ENCODE measurements at places on chromosomes 3 and 15.

- DNase-seq: no peak
Measured at GRCh38 chr3:117252208-117252607, 542.6 kb downstream of the TUSC7 start.

DNA sequence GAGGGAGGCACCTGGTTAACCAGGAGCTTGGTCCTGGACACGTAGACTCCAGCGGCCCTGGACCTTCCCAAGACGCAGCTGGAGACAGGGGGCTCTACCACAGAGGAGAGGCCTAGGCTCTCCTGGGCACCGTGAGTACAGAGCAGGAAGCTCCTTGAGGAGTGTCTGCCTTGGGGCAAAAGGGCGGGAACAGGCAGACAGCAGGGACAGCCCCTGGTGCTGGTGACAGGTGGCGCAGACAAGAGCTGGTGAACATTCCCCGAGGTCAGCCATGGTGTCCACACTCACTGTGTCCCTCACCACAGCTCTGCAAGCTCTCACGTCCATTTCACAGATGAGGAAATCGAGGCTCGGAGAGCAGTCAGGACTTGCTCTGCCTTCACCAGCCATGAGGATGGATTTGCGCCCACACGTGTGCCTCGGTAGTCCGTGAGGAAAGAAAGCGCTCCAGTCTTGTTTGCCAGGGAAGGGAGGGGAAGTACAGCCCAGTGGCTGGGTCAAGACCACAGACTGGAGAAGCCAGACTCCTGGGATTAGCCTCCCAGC, 2.6 kb upstream of the PLXNA1 start:
- no peak for DNase-seq

DNA sequence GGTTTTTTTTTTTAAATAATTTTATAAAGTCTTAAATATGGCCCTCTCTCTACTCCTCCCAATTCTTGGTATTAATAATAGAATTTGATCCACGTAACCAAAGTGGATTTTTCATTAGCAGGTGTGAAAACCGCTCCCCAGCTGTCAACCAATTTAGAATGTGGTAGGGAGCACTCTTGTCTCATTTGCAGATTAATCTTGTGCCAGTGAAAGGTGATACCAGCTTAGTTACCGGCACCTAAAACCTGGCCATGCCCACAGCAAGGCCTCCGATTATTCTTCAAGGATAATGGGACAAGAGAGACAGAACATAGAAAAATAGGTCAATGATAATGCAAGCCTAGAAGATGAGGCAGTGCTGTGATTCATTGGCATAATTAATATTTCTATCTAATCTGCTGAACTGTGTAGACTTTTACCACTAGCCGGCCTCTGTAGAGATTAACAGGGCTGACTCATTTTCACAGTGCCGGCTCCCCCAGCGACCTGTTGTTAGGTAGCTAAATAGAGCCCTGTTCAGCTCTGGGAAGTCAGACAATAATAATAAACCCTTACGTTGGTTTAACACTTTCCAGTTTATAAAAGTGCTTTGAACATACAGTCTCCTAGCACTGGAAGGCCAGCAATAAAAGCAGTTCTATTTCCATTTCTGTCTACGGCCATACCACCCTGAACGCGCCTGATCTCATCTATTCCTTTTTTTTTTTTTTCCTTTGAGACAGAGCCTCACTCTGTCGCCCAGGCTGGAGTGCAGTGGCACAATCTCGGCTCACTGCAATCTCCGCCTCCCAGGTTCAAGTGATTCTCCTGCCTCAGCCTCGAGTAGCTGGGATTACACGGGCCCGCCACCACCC, 102.9 kb downstream of the SHQ1 start:
- DNase-seq: no peak

DNA sequence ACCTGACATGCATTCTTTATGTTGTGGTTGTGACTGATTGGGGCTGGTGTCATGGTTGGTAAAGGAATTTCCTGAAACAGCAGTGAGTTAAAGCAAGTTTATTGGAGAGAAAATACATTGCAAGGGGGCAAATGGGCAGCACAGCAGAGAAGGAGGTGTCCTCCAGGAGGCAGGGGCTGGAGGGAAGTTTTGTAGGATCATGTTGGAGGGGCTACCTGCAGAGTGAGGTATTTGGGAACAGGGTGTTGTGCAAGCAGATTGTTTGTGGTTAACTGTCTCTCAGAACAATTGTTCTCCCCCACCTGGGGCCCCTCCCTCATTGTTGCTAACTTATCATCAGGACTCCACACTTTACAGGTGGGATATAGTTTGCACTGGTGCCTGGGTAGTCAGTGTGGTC, 196.0 kb downstream of the NSUN3 start:
- DNase-seq: no peak

- DNase-seq: no peak
Measured at GRCh38 chr3:69724722-69725435, 14.4 kb upstream of the MITF start.

DNA sequence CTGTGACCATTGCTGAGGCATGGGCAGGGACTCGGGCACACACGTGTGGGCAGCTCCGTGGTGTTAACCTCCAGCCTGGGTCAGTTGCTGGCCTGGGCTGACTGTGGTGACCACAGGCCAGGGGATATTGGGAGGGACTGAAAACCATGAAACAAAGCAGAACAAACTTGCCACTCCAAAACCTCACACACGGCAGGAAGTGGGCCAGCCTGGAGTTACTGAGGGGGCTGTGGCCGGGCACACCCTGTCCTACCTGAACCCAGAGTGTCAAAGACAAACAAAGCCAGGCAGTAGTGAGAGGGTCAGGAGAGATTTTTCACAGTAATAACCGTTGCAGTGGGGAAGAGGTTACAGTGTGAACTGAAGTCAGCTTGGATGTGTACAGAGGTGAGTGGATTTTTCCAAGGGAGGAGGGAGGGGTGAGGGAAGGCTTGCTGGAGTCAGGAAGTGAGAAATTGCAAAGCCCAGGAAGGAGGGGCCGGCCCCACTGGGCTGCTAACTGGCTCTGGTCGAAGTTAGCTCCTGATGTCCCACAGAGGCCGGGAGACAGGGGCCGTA, 40.0 kb upstream of the ATP10A start:
- DNase-seq: no peak

DNA sequence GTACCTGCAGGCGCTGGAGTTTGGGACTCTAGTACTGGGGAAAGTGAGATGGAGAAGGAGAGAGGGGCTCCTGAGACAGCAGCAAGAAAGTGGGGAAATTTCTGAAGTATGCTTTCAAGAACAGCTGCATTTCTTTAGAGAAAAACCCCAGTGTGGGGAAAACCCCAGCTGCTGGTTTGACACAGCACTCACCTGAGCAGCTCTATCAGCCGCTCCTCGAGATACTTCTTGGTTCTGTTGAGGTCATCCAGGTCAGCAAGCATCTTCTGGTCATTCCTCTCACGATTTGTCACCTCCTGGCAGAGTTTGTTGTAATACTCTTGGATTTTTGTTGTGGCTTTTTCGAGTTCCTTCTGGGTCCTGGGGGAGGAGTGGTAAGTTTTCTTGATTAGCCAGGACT, 18.8 kb downstream of the CXCR6 start:
- DNase-seq: no peak

GRCh38 chr3:45864760-45865519, 21.4 kb upstream of the CCR9 start:
- DNase-seq: no peak

DNA sequence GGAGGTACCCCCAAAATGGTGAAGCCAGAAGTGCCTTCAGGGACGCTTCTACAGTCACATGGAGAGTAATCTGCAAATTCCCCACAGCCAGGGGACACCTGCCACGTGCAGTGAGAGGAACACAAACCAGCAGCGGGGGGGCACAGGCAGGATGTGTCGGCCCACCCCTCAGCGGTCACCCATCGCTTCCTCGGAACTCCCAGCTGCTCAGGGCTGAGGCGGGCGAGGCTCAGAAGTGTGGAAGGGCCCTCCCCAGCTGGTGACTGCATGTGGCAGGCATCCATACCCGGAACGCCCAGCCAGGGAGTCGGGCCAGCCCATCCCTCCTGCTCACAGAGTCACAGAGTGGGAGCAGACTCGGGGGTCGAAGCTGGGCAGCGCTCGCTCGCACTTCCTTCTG, 63.7 kb downstream of the SLC12A8 start:
- no peak for DNase-seq

DNA sequence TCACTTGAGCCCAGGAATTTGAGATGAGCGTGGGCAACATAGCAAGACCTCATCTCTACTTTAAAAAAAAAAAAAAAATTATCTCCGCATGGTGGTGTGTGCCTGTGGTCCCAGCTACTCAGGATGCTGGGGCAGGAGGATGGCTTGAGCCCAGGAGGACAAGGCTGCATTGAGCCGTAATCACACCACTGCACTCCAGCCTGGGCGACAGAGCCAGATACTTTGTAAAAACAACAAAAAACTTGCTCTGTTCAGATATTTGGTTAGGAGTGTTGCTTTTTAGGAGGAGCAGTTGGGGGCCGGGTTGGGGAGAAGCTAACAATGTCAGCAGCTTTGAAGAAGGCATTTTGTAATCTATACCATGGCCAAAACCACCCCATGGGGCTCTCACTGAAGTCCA, 4.1 kb downstream of the GCNT3 start:
- no peak for DNase-seq

DNA sequence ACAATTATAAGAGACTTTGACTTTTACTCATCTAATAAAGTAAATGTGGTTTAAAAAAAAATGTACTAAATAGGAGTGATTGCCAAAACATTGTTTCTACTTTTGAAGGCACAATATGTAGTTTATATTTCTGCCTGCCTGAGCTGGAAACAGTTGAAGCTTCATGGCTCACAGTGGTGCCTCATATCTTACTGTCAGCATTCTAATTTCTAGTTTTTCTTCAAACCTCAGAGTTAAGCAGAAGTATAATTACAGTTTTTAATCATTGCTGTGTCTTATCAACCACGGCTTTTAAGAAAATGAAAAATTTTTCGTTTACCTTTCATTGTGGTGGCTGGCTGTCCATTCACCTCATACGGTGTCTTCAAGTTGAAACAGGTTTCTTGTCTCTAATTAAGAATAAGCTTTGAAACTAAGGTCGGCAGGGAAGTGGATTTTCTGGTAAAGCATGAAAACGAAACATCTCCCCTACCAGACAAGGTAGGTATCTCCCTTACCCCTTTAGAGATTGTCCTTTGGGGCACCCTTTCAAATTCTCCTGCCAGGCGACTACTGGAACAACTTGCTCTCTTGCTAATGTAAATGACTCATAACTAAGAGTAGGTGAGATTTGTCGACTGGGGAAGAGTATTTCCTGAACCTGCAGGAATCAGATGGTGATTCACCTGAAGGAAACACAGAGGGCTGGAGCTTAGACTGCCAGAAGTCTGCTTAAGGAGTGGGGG, at the start of gene GPR87:
TSS of gene GPR87 (minus strand) at position 554 of the 725 bp plus-strand sequence. CDS start 16,720 bp downstream, outside the sequence.
- no peak for DNase-seq

- no peak for DNase-seq
Measured at GRCh38 chr15:38048001-38048455, 113.6 kb downstream of the TMCO5A start.

DNA sequence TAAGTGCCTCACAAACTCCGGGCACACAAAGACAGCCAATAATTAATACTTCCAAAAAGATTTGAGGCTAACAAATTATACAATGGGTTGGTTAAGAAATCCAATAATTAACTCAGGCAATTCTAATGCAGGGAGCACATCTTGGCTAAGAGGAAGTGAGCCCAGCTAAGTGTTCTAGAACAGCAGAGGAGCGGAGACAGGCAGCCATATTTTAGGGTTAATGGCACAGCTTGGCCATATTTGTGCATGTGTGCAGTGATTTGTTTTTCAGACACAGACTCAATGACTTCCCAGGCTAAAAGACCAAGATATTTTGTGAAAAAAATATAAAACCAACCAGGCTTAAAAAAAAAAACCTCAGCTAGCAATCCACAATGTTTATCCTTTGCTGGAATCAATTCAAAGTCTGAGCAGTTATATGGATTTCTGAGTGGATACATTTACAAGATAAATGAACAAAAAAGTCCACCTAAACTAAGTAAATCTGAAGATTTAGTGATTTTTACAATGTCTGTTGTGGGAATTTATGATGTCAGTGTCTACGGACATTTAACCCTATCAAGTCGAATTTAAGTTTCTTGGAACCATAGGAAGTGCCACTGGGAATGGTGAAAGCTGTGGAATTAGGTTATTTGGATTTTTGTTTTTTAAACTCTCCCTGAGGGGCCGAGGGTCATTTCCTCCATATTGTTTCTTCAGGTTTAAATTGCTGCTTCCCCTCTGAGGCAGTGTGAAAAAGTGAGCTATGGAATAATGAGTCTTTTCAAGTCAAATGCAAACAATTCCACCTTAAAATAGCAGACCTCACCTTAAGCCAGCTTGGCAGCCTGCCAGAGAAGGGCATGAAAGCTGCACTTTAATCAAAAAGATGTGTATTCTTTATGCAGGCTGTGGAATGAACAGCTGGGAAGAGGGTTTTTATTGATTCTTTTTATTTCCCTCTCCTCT, 413.7 kb upstream of the TBL1XR1 start:
- no peak for DNase-seq

DNA sequence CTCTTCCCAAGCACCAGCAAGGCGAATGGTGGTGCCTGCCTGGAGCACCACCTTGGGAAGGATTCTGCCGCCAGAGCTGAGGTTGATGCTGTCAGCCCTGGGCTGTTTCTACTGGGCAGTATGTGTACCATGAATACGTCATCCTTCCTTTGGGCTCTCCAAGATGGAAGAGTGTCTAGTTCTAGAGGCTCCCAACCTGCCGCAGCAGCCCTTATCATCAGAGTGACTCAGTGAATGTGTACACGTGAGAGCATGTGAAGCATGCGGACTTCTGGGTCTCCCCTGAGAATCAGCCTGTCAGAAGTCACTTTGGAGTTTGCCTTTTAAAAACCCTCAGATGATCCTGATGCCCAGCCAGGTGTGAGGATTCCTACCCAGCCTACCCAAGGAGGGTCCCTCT, 20.9 kb downstream of the PLA2G4D start:
- no peak for DNase-seq

GRCh38 chr3:183619624-183620251, 15.7 kb upstream of the KLHL24 start:
- DNase-seq: no peak

DNA sequence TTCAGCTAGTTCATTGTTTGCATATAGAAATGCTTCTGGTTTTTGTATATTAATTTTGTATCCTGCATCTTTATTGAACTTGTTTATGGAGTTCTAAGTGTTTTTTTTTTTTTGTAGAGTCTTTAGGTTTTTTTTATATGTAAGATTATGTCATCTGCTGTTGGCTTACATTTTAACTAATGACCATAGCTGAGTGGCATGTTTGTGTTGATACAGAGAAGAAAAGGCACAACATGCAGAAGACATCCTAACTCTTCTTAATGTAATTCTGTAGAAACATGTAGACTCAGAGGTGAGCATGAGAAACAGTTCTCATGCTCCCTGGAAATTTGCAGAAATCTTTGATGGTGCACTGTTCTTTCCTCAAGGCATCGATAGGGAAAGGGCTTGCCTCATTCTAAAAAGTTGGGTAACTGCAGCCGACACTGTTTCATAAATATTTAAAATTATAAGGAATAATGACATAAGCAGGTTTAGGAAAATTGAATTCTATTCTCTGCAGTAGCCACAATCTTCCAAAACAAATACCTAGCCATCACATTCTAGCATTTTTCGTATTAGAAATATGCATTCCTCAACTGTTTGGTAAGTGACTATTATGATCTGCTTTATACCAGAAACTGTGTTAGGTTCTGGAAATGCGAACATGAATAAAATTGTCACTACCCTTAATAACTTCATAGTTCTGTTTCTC, 499.6 kb upstream of the KCNMB2 start:
- no peak for DNase-seq

Data from LNCaP clone FGC (cell line).